ENCODE measurements at places on chromosomes 7 and 10. TPM values are rescaled to one million over a fixed set of nuclear protein-coding genes. Genes with fewer than 3 reads are reported as not detected.
A peak's percentile ranks its signal among the peaks of the same experiment; 100 is the strongest.

The GJD4 gene
- not detected for total RNA-seq

The EIF3B gene
- 102 TPM for total RNA-seq

GRCh38 chr7:146053492-146053891, 63.1 kb upstream of the CNTNAP2 start:
- H3K36me3 ChIP-seq = no peaks in the 10 kb centered on the region
- H3K27ac ChIP-seq = no peak overlapping the region
- no peaks in the 10 kb centered on the region for H3K4me1 ChIP-seq
- no peak for DNase-seq
- no peak overlapping the region for H3K4me3 ChIP-seq

The TMEM213 gene
- total RNA-seq = 2.0 TPM

The PNLIP gene
- not detected for total RNA-seq

- H3K27me3 ChIP-seq = no peaks in the 10 kb centered on the region
- H3K27ac ChIP-seq = no peak overlapping the region
- no peak for DNase-seq
- no peak overlapping the region for H3K4me3 ChIP-seq
- H3K4me1 ChIP-seq = no peaks in the 10 kb centered on the region
Observed at GRCh38 chr7:90946730-90947501, 317.3 kb upstream of the FZD1 start.

DNA sequence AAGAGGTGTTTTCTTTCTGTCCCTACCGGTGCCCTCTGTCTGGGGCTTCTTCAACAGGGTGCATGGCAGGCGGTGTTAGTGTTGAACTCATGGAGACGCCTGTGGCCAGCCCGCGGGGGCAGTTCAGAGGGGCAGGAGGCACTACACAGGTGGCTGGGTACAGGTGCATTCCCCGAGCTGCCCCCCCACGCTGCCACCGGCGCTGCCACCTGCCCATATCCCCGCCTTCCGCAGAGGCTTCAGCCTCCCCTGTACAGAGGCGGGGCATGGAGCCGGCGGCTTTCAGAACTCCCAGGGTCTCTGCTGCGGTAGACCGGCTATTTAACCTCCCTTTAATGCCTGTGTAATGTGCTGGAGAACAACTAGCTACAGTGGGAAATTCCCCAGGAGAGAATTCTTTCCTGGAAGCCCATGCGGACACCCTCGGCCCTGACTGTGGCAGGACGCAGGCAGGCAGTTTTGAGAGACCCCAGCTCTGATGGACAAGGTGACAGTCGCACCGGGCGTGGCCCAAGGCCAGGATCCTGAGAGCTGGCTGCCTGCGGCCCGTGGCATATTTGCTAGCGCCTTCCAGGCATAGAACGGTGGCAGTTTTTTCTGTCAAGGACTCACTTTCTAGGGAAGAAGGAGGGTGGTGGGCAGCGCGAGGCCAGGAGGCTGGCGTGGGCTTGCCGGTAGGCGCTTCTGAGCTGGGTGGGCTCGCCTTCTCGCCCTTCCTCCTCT, 53.7 kb upstream of the ZNF32 start:
- no peaks in the 10 kb centered on the region for H3K27me3 ChIP-seq
- no peaks in the 10 kb centered on the region for H3K36me3 ChIP-seq
- peaks cover 2% of the 10 kb centered on the region for H3K4me1 ChIP-seq
- no peak for DNase-seq
- H3K27ac ChIP-seq = no peak overlapping the region
- H3K4me3 ChIP-seq = no peak overlapping the region

- peak; percentile 76 for DNase-seq
- H3K27ac ChIP-seq = no peak overlapping the region
- no peak overlapping the region for H3K4me3 ChIP-seq
- H3K27me3 ChIP-seq = no peaks in the 10 kb centered on the region
- peaks cover 8% of the 10 kb centered on the region for H3K4me1 ChIP-seq
Observed at GRCh38 chr7:122887198-122887597, 938 bp upstream of the CADPS2 start.

GRCh38 chr10:36789974-36790373, 335.4 kb upstream of the ANKRD30A start:
- no peak overlapping the region for H3K27ac ChIP-seq
- DNase-seq = no peak
- no peak overlapping the region for H3K4me3 ChIP-seq
- H3K27me3 ChIP-seq = no peaks in the 10 kb centered on the region
- no peaks in the 10 kb centered on the region for H3K4me1 ChIP-seq

The TMEM178B gene
- total RNA-seq = 0.89 TPM

DNA sequence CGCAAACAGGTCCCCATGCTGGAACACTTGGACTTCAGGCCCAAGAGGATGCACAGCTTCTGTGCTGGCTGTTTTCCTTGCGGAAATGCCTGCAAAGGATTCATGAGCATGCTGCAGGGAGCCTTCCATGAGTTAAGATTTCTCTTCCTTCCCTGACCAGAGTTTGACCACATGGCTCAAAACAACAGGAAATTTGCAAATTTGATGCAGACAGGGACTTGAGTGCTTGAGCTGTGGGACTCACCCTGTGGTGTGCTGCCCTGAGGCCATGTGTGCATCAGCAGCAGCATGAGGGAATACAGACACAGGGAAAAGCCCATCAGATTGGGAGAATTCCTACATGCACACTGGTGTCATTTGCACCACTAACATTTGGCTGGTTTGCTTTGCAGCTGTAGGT, 195.4 kb downstream of the CDC14C start:
- no peak overlapping the region for H3K27ac ChIP-seq
- no peaks in the 10 kb centered on the region for H3K36me3 ChIP-seq
- H3K4me1 ChIP-seq = no peaks in the 10 kb centered on the region
- H3K27me3 ChIP-seq = no peaks in the 10 kb centered on the region
- no peak for DNase-seq
- no peak overlapping the region for H3K4me3 ChIP-seq

The HTRA1 gene
- 59.8 TPM for total RNA-seq

- peaks cover 12% of the 10 kb centered on the region for H3K27me3 ChIP-seq
- DNase-seq = peak; percentile 48
- no peaks in the 10 kb centered on the region for H3K4me1 ChIP-seq
Observed at GRCh38 chr10:18140957-18141845, 977 bp downstream of the CACNB2 start.

DNA sequence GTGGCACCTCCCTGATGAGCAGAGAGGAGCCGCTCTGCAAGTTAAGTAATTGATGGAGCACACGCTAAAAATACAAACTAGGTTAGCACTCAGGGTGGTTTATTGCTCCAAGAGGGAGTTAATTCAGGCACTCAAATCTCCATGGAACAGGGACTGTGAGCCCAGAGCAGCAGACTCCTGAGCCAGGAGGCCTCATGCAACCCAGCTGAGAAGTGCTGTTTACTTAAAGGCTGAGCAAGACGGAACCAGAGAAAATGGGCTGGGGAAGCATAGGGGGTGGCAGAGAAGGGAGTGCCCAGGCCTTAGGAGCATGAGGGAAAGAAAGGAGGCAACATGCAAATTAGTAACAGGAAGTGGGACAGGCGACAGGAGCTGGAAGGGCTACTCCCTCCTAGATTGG, 174.1 kb downstream of the KCNMA1 start:
- no peaks in the 10 kb centered on the region for H3K36me3 ChIP-seq
- no peaks in the 10 kb centered on the region for H3K4me1 ChIP-seq
- no peak for DNase-seq
- no peak overlapping the region for H3K27ac ChIP-seq
- H3K4me3 ChIP-seq = no peak overlapping the region

DNA sequence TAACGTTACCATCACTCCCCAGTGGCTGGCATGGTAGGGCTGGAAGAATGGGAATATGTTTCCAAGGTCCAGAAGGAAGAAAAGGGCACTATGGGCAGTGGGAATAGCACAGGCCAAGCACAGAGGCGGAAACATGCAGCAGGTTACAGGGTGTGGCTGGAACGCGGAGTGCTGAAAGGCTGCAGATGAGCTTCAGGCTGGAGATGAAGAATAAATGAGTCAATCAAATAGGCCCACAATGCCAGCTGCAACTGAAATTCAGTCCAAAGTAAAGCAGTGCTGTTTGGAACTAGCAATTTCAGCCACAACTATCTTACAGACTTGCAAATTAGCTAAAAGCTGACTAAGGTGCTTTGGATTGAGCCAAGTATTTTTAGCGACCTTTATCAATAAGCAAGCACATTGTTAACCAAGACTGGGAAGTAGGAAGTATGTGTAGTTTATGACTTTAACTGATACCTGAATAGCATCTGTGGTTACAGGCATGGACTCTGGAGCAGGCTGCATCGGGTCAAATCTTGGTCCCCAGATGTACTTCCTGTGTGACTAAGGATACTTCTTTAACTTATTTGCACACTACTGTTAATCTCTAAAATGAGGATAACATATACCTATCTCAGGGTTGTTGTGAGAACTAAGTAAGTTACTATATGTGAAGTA, 77.5 kb upstream of the CTTNBP2 start:
- H3K36me3 ChIP-seq = no peaks in the 10 kb centered on the region
- H3K4me3 ChIP-seq = no peak overlapping the region
- peaks cover 8% of the 10 kb centered on the region for H3K4me1 ChIP-seq
- DNase-seq = no peak
- H3K27me3 ChIP-seq = no peaks in the 10 kb centered on the region

GRCh38 chr10:6091630-6092029, 2.8 kb downstream of the RBM17 start:
- no peak for DNase-seq
- H3K27me3 ChIP-seq = no peaks in the 10 kb centered on the region
- no peaks in the 10 kb centered on the region for H3K4me1 ChIP-seq
- no peak overlapping the region for H3K27ac ChIP-seq

GRCh38 chr7:47936323-47936722, 11.9 kb downstream of the PKD1L1 start:
- H3K4me1 ChIP-seq = peaks cover 10% of the 10 kb centered on the region
- no peak overlapping the region for H3K27ac ChIP-seq
- H3K27me3 ChIP-seq = no peaks in the 10 kb centered on the region
- DNase-seq = no peak
- no peak overlapping the region for H3K4me3 ChIP-seq
- no peaks in the 10 kb centered on the region for H3K36me3 ChIP-seq

GRCh38 chr7:41554481-41554880, 148.4 kb downstream of the INHBA start:
- no peak overlapping the region for H3K4me3 ChIP-seq
- DNase-seq = peak; percentile 91
- no peak overlapping the region for H3K27ac ChIP-seq
- H3K4me1 ChIP-seq = no peaks in the 10 kb centered on the region
- H3K36me3 ChIP-seq = no peaks in the 10 kb centered on the region

Data from lung (tissue), 17 donors.